NCI-H1436 (cell line): ENCODE measurements at places on chromosomes 12 and 14.

- no peak for DNase-seq
Observed at GRCh38 chr12:62716866-62717525, 218.0 kb downstream of the PPM1H start.

- no peak for DNase-seq
Observed at GRCh38 chr12:76706101-76706500, 57.8 kb upstream of the ZDHHC17 start.

DNA sequence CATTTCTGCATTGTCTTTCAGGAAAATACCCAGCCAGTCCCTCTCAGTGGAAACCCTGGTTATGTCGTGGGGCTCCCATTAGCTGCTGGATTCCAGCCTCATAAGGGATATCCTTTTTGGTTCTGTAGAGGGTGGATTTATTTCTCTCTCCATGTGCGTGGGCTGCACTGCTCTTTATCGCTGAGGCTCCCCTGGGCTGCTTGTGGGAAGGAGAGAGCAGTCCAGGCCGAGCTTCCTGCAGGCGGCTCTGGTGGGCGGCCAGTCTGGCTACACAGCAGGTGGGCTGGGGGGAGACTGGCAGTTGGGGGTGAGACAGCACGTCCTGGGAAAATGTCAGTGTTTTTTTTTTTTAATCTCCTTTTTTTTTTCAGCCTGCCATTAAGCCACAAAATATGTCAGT is 27.6 kb downstream of the TCTN1 start:
- DNase-seq, result no peak

DNA sequence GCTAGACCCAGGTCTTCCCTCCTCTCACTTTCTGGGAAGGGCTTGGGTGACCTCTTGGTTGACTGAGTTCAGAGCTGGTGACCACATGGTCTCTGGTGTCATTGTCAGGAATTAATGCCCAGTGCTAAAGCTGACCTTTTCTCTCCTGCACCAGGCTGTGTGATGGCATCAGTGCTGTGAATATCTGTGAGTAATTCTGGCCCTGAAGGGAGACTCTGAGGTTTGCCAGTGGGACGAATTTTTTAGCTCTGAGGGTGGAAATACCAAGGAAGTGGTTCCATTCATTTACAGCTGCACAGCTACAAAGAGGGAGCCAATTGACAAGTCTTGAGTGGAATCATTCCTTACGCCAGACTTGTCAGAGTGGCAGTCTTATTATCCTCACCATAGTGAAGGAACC is 6.2 kb upstream of the KRT86 start:
- no peak for DNase-seq

DNA sequence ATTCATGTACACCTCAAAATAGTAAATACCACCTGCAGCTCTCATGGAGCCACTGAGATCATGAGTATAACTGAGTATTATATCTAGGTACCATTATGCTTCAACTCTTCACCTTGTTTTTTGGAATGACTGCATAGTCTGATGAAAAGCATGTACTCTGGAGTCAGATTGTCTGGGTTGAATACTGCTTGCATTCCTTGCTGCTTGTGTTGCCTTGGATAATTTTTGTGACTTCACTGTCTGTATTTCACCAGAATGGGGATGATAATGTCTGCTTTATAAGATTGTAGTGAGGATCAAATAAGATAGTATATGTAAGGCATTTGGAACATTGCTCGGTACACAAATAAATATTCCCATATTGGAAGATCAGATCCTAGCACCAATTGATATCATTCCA is 54.2 kb downstream of the SUSD6 start:
- DNase-seq, result no peak

DNA sequence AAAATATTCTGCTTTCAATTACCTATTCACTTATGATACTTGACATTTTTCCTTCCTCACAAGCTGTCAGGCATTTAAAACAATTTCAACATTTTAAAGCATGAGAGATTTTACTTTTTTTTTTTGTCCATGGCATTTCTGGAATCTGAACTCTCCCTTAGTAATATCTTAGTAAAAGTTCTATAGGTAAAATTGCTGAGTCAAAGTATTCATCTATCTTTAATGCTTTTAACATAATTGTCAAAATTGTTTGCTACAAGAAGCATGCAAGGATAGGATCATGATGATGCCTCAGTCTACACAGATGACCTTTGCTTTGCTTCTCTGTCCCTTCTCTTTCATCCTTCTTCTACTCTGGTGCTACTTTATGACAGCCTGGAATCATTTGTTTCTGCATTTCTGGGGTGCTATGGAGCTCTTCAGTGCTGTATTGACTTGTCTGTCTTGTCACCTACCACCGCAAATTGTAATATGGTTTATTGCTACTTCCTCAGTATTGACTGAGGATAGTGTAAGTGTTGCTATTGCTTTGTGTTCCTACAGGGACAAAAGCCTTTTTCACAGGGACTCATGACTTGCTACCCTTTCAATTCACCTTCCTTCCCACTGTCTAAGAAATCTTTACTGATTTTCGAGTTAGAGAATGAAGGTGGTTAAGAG is 589.8 kb upstream of the ATP2B1 start:
- DNase-seq, result no peak

DNA sequence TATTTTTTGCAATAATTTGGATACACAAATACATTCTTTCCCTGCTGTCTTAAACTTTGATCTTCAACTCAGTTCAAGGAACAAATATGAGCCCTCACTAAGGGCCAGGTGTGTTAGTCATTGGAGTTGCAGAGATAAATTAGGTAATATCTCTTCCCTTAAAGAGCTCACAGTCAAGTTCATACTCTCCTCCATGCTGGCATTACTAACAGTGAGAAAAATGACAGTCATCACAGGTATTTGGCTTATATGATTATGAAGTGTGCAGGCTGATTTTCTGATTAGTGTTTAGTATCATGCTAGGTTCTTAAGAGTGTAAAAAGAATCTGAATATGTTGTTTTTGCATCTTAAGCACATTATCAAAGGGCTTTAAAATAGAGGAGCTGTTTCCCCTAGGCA is 594.7 kb downstream of the CCER1 start:
- no peak for DNase-seq

- peak; percentile 57 for DNase-seq
Observed at GRCh38 chr12:52870361-52871290, 21.8 kb upstream of the KRT78 start.

DNA sequence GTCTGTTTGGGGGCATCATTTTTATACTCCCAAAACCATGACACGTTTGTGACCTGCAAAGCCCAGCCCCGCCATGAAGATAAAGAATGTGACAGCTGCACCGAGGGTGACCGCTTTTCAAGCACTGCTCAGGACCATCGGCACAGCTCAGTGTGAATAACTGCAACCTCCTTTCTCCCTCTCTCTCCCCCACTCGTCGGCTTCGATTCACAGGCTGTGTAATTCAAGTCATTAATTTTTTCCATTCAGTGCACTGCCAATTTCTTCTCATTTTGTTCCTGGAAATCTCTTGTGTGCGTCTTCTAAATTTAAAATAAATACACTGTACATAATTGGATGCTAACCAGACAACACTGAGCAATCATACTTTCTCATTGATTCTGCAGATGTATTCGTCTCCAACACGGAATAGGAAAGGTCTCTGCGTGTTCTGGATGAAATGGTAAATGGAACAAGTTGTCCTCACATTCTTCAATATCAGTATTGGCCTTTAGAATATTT is 260.8 kb downstream of the TTC8 start:
- no peak for DNase-seq

DNA sequence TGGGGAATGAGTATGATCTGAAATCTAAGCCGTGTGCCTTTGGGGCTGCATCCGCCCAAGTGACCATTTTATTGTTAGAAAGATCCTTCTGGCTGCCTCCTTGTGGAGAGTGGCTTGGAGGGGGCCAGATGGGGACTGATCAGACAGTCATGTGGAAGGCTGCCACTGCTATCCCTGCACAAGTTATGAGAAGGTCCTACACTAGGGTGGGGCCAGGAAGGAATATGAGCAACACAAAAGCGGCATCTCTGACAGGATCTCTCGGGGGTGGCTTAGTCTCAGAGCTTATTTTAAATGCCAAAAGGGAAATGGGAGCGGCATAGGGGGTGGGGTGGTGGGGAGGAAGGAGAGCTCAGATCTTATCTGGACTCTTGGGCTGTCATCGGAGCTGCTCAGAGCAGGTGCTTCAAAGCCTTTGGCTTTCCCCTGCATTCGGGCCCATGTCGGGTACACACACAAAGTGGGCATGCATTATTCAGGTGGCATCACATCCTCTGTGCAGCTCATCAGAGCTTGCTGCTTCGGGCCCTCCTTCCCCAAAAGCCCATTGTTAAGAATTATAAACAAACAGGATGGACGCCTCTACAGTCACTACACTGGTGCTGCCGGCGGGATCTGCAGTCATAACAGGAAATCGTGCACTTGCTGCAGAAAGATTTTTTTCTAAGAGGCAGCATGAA is 805.4 kb downstream of the VRK1 start:
- DNase-seq, result no peak

DNA sequence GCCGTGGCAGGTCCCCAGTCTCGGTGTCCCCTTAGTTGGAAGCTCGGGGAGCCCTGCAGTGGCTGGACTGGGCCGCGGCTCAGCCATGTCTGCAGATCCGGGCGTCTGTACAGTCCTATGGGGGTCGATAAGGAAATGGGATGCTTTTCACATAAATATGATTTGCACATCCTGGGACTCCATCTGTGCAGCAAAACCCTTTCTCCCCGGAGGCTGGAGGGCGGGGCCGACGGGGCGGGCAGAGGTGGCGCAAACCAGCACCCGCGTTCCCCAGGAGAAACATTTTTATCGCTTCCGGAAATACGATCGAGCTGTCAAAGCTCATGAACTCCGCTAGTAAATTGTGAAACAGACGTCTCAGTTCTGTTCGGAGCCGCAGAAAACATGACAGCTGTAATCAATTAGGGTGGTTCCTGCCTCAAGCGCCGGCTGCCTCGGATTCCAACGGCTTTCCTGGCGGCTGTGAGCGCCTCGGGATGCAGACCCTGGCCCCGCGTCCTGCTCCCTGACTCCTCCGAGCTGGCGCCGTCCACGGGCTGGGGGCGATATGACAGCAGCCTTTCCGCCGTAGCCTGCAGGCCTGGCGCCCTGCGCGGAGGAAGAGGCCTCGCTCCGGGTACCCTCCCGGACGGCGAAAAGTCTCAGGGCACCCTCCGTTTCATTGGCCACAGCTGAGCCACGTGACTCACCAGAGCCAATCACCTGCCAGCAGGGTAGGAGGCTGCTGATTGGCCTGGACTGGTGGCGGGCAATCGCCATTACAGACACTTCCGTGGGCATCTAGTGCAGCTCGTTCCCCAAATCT is 23.0 kb downstream of the DIO3 start:
- no peak for DNase-seq

- DNase-seq, result no peak
Observed at GRCh38 chr12:77996670-77997069, 166.0 kb downstream of the NAV3 start.

GRCh38 chr12:26271024-26271423 is 75.7 kb downstream of the SSPN start:
- no peak for DNase-seq

- no peak for DNase-seq
Observed at GRCh38 chr12:19916196-19916753, 452.1 kb upstream of the PDE3A start.

GRCh38 chr14:86462193-86462753 is 932.3 kb downstream of the FLRT2 start:
- no peak for DNase-seq

DNA sequence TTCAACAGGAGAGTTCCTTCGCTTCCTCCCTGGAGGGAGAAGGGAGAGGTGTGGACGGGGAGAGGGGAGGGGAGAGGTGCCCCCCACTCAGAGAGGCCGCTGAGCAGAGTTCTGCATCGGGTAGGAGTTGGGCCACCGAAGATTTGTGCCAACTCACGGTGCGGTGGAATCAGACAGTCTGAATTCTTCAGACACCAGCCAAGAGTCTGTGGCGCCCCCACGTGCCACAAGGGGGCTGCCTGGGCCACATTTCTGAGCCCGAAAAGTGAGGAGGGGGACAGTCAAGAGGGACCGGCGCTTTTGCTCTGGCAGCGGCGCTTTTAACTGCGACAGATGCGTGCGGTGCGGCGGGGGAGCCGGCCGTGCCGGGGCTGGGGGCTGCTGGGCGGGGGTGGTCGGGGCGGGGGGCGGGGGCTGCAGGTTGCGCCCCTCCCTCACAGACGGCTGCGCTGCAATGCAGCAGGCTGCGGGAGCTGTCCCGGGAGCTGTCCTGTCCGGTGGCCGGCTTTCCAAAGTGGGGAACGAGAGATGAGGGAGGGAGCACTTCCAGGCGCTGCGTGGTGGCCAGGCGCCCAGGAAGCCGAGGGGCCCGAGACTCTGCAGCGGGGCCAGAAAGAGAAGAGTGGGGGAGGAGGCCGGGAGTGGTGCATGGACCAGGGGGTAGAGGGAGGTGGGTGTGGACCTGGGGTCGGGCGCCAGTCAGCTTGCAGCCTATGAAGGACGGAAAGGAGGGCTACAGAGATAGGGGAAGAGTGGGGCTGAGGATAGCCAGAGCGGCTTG is 975 bp upstream of the RTL1 start:
- no peak for DNase-seq

DNA sequence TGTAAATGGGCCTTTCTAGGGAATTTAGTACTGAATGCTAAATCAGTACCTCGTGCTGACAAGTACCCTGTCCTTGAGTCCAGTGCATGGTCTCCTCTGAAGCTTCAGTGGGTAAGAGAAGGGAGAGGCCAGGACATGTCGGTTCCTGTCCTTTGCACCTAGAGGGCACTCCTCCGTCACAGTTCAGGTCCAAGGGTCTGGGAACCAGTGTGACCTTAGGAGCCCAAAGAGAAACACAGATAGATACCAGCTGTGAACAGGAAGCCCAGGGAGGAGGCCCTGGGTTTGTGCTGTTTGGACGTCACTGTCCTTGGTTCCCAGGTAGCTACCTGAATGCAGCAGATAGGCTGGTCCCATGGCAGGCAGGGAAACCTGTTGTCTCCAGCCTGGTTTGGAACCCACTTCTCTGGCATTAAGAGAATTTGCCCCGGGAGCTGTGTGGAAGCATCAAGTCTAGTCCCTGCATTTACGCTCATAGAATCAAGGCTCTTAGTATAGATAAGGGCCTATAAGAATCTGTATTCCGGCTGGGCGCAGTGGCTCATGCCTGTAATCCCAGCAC is 3.9 kb upstream of the FGF23 start:
- DNase-seq, result no peak

DNA sequence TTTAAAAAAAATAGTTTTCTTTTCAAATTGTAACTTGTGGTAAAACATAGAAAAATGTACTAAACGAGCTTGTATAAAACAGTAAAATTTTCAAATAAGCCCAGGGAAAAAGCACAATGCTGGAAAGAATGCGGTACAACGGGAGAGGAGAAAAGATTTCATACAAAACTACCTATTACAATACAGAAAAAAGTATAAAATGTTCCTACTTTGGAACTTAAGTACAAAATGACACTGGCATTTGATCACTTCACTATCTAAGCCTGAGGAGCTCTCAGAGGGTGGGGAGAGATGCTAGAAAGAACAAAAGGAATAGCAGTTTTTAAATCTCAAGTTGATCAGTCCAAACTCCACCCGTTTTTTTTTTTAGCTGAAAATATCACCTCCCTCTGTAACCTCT is 39.5 kb upstream of the COL2A1 start:
- DNase-seq, result no peak

GRCh38 chr12:130375296-130376287 is 37.9 kb downstream of the PIWIL1 start:
- no peak for DNase-seq

- no peak for DNase-seq
Observed at GRCh38 chr12:28425526-28425925, 235.3 kb downstream of the CCDC91 start.
